Esophagus muscularis mucosa (tissue), 4 donors: ENCODE measurements at places on chromosomes 7 and 10. TPM values are rescaled to one million over a fixed set of nuclear protein-coding genes. Genes with fewer than 3 reads are reported as not detected.
A peak's percentile ranks its signal among the peaks of the same experiment; 100 is the strongest.

DNA sequence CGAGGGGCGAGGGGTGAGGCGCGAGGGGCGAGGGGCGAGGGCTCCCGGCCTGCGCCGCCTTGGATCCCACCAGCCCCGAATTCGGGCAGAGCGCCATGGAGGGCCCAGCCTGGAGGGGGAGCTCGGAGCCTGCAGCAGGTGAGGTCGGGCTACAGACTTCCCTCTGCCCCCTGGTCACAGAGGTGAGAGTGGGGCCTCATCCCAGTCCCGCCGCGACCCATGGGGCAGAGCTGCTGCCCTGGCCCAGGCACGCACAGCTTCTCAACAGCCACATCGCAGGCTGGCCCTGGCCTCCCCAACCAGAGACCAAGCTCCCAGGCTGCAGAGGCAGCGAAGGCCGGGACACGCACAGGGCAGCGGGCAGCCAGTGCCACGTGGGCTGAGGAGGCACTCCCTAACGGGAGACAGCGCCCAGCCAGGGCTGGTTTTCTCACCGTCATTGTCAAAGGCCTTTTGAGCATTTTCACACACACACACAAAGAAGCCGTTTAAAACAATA lies 191.8 kb downstream of the PTPRN2 start:
- no peak for DNase-seq
- H3K27me3 ChIP-seq = peaks cover 9% of the 10 kb centered on the region
- no peak overlapping the region for H3K27ac ChIP-seq
- no peak overlapping the region for H3K4me3 ChIP-seq

KIAA1217 gene
- 15.9 TPM for total RNA-seq

GPRIN2 gene
- not detected for total RNA-seq

MDFIC gene
- 34.5 TPM for total RNA-seq

MRPL32 gene
- total RNA-seq = 40.9 TPM

TNRC18 gene
- total RNA-seq = 277 TPM

DNA sequence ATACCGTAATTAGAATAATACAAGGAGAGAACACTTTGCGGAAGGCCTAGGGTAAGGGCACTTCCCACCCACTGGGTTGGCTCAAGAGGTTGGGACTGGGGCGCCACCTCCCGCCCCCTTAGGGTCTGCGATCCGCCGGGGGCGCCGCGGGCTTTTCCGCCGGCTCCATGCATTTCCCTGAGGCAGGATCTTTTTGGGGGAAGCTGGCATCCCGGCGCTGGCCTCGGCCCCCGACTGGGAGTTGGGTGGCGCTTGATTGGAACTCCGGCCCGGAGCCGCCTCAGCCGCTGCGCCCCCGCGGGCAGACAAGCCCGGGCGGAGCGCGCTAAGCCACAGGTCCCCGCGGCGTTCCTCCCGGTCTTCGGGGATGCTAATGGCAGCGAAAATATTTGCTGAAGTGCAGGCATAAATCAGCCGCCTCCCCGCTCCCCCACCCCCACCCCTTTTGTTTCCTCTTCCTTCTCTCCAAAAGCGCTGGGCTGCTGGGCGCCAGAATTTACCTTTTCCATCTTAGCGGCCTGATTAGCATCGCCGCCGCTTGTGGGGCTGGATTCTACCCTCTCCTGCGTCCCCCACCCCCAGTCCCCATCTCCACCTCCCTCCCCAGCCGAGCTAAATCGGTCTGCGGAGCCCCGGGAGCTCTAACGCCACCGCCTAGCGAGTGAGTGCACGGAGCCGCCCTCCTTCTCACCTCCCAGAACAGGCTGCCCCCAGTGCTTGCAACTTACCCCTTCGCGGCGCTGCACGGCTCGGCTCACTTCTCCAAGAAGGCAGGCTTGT lies 5.1 kb downstream of the UNC5B start:
- no peak for DNase-seq
- H3K36me3 ChIP-seq = no peaks in the 10 kb centered on the region
- H3K27ac ChIP-seq = peak overlapping the region; percentile 54
- no peaks in the 10 kb centered on the region for H3K27me3 ChIP-seq
- peaks cover 42% of the 10 kb centered on the region for H3K4me1 ChIP-seq

- H3K27me3 ChIP-seq = no peaks in the 10 kb centered on the region
- H3K36me3 ChIP-seq = no peaks in the 10 kb centered on the region
- H3K4me3 ChIP-seq = no peak overlapping the region
- no peak overlapping the region for H3K27ac ChIP-seq
Observed at GRCh38 chr10:45640049-45640448, 32.5 kb downstream of the ZFAND4 start.

CH25H gene
- 2.5 TPM for total RNA-seq

PLXNA4 gene
- 5.0 TPM for total RNA-seq

SLC26A5 gene
- total RNA-seq = under 0.01 TPM

MICALL2 gene
- total RNA-seq = 18.3 TPM

- no peak overlapping the region for H3K4me3 ChIP-seq
- no peak overlapping the region for H3K27ac ChIP-seq
- peak; percentile 90 for DNase-seq
Observed at GRCh38 chr10:129098517-129098916, 368.5 kb upstream of the MGMT start.

GRCh38 chr7:32140210-32140939 lies 70.2 kb upstream of the PDE1C start:
- H3K27me3 ChIP-seq = no peaks in the 10 kb centered on the region
- H3K4me3 ChIP-seq = no peak overlapping the region
- no peaks in the 10 kb centered on the region for H3K36me3 ChIP-seq
- H3K27ac ChIP-seq = no peak overlapping the region
- DNase-seq = no peak

CTAGE8 gene
- total RNA-seq = 1.5 TPM

KLF14 gene
- total RNA-seq = not detected

DNA sequence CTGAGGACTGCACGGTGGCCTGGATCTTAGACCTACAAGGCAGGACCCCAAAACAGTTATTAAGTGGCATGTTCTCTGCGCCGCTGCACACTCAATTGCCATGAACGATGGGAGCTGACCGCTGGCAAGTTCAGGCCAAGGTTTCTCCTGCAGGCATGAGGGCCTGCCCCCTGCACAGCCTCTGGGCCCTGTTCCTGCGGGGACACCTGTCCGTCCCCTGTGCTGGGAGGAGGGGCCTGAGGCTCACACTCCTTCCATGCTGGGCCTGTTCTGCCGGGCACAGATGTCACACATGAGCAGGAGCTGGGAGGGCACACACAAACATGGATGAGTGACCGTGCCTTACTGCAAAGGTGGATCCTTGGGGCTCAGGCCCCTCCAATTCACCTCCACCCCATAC lies 90.0 kb downstream of the PTPRN2 start:
- no peaks in the 10 kb centered on the region for H3K36me3 ChIP-seq
- DNase-seq = no peak
- no peak overlapping the region for H3K27ac ChIP-seq
- no peak overlapping the region for H3K4me3 ChIP-seq
- peaks cover 7% of the 10 kb centered on the region for H3K4me1 ChIP-seq

AHR gene
- total RNA-seq = 70.8 TPM

DNA sequence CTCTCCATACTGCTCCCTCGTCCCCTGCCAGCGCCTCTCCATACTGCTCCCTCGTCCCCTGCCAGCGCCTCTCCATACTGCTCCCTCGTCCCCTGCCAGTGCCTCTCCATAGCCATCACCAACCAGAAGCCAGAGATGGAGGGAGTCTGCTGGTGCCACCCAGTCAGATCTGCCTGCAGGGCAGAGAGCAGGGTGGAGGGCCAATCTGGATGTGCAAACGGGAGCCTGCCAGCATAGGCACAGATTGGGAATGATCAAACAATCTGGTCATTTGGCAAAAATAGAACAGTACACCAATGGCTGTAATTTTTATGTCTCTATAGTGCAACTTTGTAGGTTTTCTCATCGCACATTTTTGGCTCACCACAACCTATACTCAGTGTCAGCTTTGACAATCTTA lies 76.9 kb upstream of the LRRC4 start:
- DNase-seq = no peak
- H3K27ac ChIP-seq = no peak overlapping the region
- H3K4me1 ChIP-seq = peaks cover 16% of the 10 kb centered on the region
- no peaks in the 10 kb centered on the region for H3K36me3 ChIP-seq
- H3K4me3 ChIP-seq = no peak overlapping the region

CPA2 gene
- not detected for total RNA-seq

- DNase-seq = no peak
- H3K4me3 ChIP-seq = no peak overlapping the region
- no peaks in the 10 kb centered on the region for H3K27me3 ChIP-seq
- peaks cover 3% of the 10 kb centered on the region for H3K4me1 ChIP-seq
Observed at GRCh38 chr10:77516575-77516974, 121.0 kb downstream of the KCNMA1 start.

DNA sequence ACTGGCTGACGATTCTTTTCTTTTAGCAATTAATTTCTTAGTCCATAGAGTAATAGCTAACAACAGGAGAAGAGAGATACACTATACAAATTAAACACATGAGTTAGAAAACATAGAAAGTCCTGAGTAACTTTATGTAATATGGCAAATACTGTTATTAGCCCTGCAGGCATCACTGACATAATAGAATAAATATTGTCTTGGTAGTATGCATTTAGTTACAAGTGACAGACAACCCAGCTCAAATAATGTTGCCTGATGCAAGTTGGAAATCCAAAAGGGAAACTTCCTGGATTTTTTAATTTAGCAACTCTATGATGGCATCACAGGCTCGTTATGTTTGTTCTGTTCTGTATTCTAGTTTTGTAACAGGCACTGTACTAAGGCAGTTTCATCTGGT lies 95.1 kb downstream of the DKK1 start:
- H3K27ac ChIP-seq = no peak overlapping the region
- H3K4me3 ChIP-seq = no peak overlapping the region
- no peaks in the 10 kb centered on the region for H3K36me3 ChIP-seq
- H3K27me3 ChIP-seq = no peaks in the 10 kb centered on the region

DNA sequence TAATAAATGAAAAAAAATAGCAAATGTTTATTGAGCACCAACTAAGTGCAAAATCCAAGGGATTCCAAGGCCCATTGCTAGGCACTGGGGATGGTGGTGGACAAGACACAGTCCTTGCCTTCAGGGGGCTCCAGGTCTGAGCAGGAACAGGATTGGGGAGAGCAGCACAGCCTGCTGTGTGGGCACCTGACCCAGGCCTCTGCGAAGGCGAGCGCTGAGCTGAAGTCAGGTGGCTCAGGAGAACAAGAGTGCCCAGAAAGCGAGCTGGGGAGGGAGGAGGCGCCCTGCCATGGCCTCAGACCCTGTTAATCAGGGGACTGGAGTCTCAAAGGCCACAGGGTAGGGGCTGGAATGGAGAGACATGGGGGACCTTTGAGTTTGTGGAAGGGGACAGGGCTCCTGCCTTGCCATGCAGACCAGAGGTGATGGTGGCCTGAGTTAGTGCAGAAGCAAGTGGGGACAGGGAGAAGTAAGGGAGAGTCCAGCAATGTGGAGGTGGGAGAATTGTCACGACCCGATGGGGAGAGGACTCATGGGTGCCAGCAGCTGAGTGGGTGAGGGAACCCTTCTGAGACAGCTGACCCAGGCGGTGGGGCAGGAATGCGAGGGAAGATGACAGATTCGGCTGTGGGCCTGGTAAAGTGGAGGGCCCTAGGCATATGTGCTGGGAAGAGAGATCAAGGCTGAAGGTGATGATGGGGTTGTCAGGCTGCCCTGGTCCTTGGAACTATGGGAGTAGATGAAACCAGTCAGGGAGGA lies 4.1 kb upstream of the ORAI2 start:
- no peaks in the 10 kb centered on the region for H3K27me3 ChIP-seq
- H3K27ac ChIP-seq = no peak overlapping the region
- peaks cover 14% of the 10 kb centered on the region for H3K36me3 ChIP-seq

SYT15 gene
- 6.1 TPM for total RNA-seq

DNA sequence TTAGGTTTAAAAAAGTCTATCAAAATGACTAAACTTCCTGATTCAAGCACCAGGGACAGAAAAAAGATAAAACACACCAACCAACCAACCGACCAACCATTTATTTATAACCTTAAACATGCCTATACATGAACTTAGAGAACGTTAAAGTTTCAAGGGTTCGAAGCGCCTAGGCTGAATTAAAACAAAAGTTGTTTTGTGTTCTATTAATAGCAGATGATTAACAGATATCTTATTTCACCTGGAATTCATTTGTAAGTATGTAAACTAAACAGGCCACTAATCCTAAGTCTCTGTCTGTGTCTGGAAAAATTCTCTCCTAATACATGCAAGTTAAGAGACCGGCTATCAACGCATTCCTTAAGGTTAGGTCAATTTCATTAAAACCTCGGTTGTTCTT lies 1.4 kb downstream of the BAIAP2L1 start:
- no peak overlapping the region for H3K4me3 ChIP-seq
- DNase-seq = no peak
- H3K36me3 ChIP-seq = no peaks in the 10 kb centered on the region
- no peak overlapping the region for H3K27ac ChIP-seq
